ENCODE measurements at places on chromosomes 7 and 10. TPM values are rescaled to one million over a fixed set of nuclear protein-coding genes. Genes with fewer than 3 reads are reported as not detected.

The TMEM178B gene
- polyA plus RNA-seq: 2.0 TPM

The LEP gene
- polyA plus RNA-seq: 0.46 TPM

The MET gene
- polyA plus RNA-seq: 3.9 TPM

The CYP2C19 gene
- polyA plus RNA-seq: not detected

The TACR2 gene
- polyA plus RNA-seq: 0.91 TPM

The DKK1 gene
- polyA plus RNA-seq: 0.69 TPM

The DYNC1I1 gene
- polyA plus RNA-seq: 3.7 TPM

The GIMAP5 gene
- polyA plus RNA-seq: 13.6 TPM

The MBLAC1 gene
- 2.9 TPM for polyA plus RNA-seq

The AGFG2 gene
- 51.4 TPM for polyA plus RNA-seq

The MYOZ1 gene
- 10.5 TPM for polyA plus RNA-seq

The GNG11 gene
- 11.7 TPM for polyA plus RNA-seq

The PHYHIPL gene
- polyA plus RNA-seq: 78.0 TPM

The AS3MT gene
- polyA plus RNA-seq: 15.0 TPM

The VWDE gene
- 0.45 TPM for polyA plus RNA-seq

The TPST1 gene
- 55.7 TPM for polyA plus RNA-seq
